ENCODE measurements at places on chromosomes 5 and 9. TPM values are rescaled to one million over a fixed set of nuclear protein-coding genes. Genes with fewer than 3 reads are reported as not detected.
A peak's percentile ranks its signal among the peaks of the same experiment; 100 is the strongest.

Gene RLN1
- total RNA-seq, result 0.91 TPM

Gene UGT3A2
- 0.53 TPM for total RNA-seq

Gene MLANA
- not detected for total RNA-seq

Gene COL27A1
- total RNA-seq, result 162 TPM

Gene BTNL3
- not detected for total RNA-seq

Gene VCAN
- total RNA-seq, result 673 TPM

GRCh38 chr9:69188975-69189374 lies 14.9 kb downstream of the TJP2 start:
- peaks cover 76% of the 10 kb centered on the region for H3K4me1 ChIP-seq
- peak overlapping the region; percentile 7 for H3K4me3 ChIP-seq
- H3K27me3 ChIP-seq, result no peaks in the 10 kb centered on the region

- no peak overlapping the region for H3K27ac ChIP-seq
- H3K4me3 ChIP-seq, result no peak overlapping the region
- H3K36me3 ChIP-seq, result no peaks in the 10 kb centered on the region
- no peak for DNase-seq
- H3K27me3 ChIP-seq, result no peaks in the 10 kb centered on the region
- no peaks in the 10 kb centered on the region for H3K4me1 ChIP-seq
These were observed 433.6 kb upstream of the ARRDC3 start for GRCh38 chr5:91816681-91817080.

GRCh38 chr5:54693936-54694657 lies 176.5 kb downstream of the SNX18 start:
- no peaks in the 10 kb centered on the region for H3K27me3 ChIP-seq
- no peaks in the 10 kb centered on the region for H3K36me3 ChIP-seq
- no peak for DNase-seq
- no peak overlapping the region for H3K4me3 ChIP-seq
- H3K4me1 ChIP-seq, result peaks cover 5% of the 10 kb centered on the region

DNA sequence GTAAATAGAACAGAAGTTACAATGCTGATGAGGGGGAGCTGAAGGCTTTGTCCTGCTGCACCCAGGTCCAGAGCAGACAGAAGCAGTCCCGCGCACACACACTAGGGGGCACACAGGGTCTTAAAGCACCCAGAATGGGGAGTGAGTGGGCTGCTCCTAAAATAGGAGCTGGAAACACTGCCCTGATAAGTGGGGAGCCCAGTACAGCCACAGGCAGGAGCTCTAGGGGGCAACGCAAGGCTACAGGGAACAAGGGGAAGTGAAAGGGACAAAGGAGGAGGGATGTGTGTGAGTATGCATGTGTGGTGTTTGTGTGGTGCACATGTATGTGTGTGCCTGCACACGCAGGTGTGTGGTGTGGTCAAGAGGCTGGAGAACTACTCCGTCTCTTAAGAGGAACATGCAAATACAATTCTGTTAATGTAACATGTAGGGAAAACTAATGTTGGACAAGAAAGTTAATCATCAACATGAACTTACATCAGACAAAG lies 191.5 kb downstream of the ROR2 start:
- H3K36me3 ChIP-seq, result peaks cover 20% of the 10 kb centered on the region
- DNase-seq, result peak; percentile 54
- peaks cover 11% of the 10 kb centered on the region for H3K4me1 ChIP-seq
- no peaks in the 10 kb centered on the region for H3K27me3 ChIP-seq

DNA sequence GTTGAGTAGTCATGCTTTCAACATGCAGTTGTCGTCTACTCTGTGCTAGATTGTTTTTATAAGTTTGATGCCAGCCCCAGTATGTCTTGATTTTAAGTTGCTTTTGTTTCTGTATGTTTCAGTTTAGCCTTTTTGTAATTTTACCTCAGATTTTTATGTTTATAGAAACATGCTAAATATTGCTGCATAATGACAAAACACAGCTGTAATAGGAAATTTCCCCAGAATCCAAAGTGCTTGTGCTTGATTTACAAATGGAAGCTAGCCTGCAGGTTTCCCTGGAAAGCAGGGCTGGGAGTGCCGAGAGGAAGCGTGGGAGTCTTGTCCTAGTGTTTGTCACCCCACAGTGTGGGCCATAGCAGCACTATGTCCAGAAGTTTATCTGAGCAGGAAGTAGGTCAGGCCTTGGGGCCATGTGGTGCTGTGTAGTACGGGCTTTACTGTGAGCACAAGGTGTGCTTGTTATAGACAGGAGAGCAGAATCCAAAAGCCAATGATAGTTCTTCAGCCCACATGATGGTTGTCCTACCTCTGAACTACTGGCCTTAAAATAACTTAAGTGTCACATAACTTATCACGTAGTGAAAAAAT lies 100.0 kb upstream of the NREP start:
- H3K27me3 ChIP-seq, result peaks cover 15% of the 10 kb centered on the region
- H3K27ac ChIP-seq, result no peak overlapping the region
- no peaks in the 10 kb centered on the region for H3K36me3 ChIP-seq

- no peak overlapping the region for H3K4me3 ChIP-seq
- peaks cover 3% of the 10 kb centered on the region for H3K4me1 ChIP-seq
- no peaks in the 10 kb centered on the region for H3K36me3 ChIP-seq
- peaks cover 3% of the 10 kb centered on the region for H3K27me3 ChIP-seq
These were observed 183.5 kb downstream of the SNX18 start for GRCh38 chr5:54700986-54701578.

GRCh38 chr9:134811673-134812342 lies 68.8 kb upstream of the FCN2 start:
- H3K27me3 ChIP-seq, result no peaks in the 10 kb centered on the region
- H3K36me3 ChIP-seq, result no peaks in the 10 kb centered on the region
